Esophagus muscularis mucosa (tissue), 4 donors: ENCODE measurements at places on chromosomes 4 and X. TPM values are rescaled to one million over a fixed set of nuclear protein-coding genes. Genes with fewer than 3 reads are reported as not detected.
A peak's percentile ranks its signal among the peaks of the same experiment; 100 is the strongest.

GRCh38 chr4:38943343-38943742 is 75.7 kb downstream of the FAM114A1 start:
- H3K27ac ChIP-seq: peak overlapping the region; percentile 87
- peaks cover 33% of the 10 kb centered on the region for H3K36me3 ChIP-seq
- peak; percentile 93 for DNase-seq
- H3K27me3 ChIP-seq: no peaks in the 10 kb centered on the region
- peaks cover 5% of the 10 kb centered on the region for H3K4me1 ChIP-seq

GRCh38 chrX:108216919-108217571 is 125.5 kb downstream of the ATG4A start:
- H3K4me3 ChIP-seq: no peak overlapping the region
- peak overlapping the region; percentile 61 for H3K27ac ChIP-seq
- H3K36me3 ChIP-seq: no peaks in the 10 kb centered on the region
- DNase-seq: no peak
- H3K27me3 ChIP-seq: no peaks in the 10 kb centered on the region

DNA sequence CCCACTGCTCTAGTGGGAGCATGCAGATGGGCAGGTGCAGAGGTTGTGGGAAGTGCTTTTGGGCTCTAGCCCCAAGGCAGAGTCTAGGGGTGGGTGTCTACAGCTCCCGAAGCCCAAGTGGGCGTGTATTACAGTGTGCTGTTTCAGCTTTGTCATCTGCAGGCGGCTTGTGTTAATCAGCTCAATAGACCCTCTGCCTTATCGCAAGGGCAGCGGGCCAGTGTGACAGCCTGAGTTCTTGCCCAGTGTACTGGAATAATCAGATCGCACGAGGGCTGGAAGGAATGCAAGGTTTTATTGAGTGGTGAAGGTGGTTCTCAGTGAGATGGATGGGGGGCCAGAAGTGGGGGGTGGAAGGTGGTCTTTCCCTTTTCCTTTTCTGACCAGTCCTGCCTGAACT is 529.4 kb upstream of the AMOT start:
- no peaks in the 10 kb centered on the region for H3K27me3 ChIP-seq
- H3K36me3 ChIP-seq: no peaks in the 10 kb centered on the region
- no peaks in the 10 kb centered on the region for H3K4me1 ChIP-seq
- H3K27ac ChIP-seq: no peak overlapping the region

GRCh38 chrX:107659768-107660167 is 31.5 kb downstream of the PRPS1 start:
- H3K27ac ChIP-seq: no peak overlapping the region
- DNase-seq: no peak
- H3K36me3 ChIP-seq: peaks cover 3% of the 10 kb centered on the region
- H3K4me3 ChIP-seq: no peak overlapping the region
- peaks cover 7% of the 10 kb centered on the region for H3K4me1 ChIP-seq

DNA sequence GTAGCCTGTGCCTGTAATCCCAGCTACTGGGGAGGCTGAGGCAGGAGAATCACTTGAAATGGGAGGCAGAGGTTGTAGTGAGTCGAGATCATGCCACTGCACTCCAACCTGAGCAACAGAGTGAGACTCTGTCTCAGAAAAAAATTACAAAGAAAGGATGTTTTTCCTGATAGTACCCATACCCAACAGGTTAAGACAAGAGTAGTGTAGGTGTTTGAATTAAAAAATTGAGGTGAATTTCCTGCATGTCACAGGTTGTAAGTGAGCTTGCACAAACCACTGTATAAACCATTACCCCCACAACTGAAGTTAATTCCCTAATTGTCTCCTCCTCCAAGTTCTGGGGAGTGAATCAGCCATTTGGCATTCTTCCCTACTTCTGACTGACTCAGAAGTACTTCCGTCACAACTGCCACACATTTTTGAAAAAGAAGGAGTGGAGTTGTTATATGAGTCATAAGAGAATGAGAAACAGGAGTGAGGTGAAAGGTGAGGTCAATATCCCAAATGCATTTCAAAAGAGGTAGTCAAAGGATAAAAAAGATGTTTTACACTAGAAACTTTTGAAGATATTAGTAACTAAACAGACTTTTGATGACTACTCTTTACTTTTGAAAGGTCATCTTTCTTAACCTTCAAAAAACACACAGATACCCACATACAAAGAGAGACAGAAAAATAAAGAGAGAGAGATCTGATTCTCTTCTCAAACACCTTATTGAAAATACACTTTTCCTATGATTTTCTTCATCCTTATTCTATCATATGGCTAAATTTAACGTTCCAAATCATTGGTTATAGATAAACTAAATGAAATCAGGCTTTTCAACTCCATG is 134.5 kb downstream of the BTC start:
- no peak for DNase-seq
- no peaks in the 10 kb centered on the region for H3K36me3 ChIP-seq
- H3K27me3 ChIP-seq: no peaks in the 10 kb centered on the region
- no peaks in the 10 kb centered on the region for H3K4me1 ChIP-seq
- no peak overlapping the region for H3K4me3 ChIP-seq

DNA sequence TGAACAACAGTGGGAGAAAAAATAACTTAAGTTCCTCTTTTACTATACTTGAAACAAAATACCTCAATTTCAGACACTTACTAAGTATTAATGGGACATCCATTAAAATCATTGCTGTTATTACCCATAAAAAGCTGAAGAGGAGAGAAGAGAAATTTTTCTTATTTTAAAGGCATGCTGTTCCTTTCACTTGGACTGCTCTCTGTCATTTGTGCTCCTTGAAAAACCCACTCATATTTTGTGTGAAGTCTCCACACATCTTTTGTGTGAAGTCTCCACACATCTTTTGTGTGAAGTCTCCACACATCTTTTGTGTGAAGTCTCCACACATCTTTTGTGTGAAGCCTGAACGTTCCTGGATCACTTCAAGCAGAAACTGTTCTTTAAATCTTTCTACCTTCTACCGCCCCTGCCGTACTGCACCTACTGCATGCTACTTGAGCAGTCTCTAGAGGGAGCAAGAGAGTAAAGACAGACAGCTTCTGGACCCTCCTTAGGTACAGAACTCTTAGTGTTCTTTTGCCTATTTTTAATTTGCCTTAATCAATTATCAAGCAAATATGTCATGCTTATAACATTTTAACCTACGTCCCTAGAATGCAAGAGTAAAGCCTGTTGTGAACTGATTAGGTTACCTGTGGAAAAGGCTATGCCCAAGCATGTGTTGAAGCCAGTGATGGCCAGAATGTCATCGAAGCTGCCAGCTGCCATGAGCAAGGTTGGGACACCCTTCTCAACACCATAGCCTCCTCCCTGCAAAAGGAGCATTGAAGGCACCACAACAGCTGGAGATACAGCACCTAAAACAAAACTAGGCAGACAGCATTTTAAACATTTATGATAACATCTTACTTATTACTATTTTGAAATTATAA is 27.1 kb upstream of the SLC9B1 start:
- peaks cover 21% of the 10 kb centered on the region for H3K36me3 ChIP-seq
- no peaks in the 10 kb centered on the region for H3K4me1 ChIP-seq
- no peak overlapping the region for H3K27ac ChIP-seq

DNA sequence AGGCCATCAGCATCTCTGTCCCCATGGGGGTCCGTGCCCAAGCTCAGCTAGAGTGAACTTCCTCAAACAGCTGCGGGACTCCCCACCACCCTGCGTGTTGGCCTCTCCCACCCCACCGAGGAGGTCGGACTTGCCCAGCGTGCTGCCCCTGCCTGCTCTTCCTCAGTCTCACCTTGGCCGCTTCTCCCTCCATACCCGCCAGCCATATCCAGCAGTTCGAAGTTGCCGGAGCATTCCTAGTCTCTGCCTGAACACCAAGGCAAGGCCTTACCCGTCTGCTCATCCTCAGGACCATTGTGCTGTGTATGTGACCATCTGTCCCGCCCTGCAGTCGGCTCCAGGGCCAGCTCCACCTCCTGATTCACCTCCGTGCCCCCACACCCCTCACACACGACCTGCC is 84.5 kb downstream of the WFS1 start:
- H3K27ac ChIP-seq: no peak overlapping the region
- no peak overlapping the region for H3K4me3 ChIP-seq
- no peaks in the 10 kb centered on the region for H3K4me1 ChIP-seq
- H3K36me3 ChIP-seq: no peaks in the 10 kb centered on the region
- no peak for DNase-seq

DNA sequence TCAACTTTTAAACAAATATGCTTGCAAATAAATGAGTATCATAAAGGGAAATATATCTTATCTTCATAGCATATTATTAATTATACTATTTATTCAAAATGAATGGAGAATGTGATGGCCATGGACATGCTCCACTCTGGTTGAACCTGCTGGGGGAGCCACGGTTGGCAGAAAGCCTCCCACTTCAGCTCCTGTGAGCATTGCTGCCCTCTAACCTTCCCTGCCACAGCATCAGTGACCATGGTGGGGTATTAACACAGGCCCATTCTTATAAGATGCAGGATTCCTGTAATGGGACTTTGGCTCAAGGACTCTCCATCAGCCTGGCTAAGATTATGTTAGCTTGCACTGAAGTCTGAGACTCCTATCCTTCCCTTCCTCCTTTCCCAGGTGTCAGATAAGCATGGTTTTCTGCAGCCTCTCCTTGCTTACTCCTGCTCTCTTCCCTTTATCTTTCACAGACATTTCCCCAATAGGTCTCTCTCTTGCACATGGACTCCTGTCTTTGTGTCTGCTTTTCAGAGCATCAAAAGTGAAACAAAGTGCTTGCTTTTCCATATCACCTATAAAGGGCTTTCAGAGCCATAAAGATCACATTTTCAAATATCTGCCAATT is 4.9 kb upstream of the ABRAXAS1 start:
- H3K4me3 ChIP-seq: no peak overlapping the region
- no peak for DNase-seq
- no peak overlapping the region for H3K27ac ChIP-seq
- no peaks in the 10 kb centered on the region for H3K36me3 ChIP-seq
- H3K4me1 ChIP-seq: peaks cover 7% of the 10 kb centered on the region
- H3K27me3 ChIP-seq: no peaks in the 10 kb centered on the region

DNA sequence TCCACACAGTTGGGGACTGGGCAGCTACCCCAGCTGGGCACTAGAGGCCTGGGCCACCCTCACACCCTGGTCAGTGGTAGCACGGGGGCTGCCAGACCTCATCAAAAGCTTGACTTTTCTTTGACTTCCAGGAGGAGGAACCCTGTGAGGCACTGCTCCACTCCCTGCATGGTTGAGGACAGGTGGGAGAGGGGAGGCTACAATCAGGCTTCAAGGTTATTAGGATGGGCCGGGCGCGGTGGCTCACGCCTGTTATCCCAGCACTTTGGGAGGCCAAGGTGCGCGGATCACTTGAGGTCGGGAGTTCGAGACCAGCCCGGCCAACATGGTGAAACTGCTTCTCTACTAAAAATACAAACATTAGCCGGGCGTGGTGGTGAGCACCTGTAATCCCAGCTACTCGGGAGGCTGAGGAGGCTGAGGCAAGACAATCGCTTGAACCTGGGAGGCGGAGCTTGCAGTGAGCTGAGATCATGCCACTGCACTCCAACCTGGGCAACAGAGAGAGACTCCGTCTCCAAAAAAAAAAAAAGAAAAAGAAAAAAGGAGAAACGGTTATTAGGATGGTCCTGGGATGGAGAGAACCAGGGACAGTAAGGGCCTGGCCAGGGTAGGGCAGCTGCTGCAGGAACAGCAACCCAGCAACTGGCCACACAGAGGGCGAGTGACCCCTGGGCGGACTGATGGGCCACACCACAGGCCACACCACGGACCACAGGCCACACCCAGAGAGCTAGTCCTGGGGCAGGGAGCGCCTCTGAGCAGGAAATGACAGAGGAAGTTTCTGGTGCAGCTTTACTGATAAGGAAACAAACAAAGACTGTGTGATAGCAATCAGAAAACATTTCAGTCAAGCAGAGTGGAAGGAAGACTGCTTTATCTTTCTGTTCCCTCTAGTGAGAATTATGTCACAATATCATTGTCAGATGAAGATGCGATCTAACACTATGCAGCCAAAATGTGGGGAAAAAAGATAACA is 20.5 kb upstream of the OPN1LW start:
- no peaks in the 10 kb centered on the region for H3K4me1 ChIP-seq
- no peaks in the 10 kb centered on the region for H3K36me3 ChIP-seq
- H3K27ac ChIP-seq: no peak overlapping the region

DNA sequence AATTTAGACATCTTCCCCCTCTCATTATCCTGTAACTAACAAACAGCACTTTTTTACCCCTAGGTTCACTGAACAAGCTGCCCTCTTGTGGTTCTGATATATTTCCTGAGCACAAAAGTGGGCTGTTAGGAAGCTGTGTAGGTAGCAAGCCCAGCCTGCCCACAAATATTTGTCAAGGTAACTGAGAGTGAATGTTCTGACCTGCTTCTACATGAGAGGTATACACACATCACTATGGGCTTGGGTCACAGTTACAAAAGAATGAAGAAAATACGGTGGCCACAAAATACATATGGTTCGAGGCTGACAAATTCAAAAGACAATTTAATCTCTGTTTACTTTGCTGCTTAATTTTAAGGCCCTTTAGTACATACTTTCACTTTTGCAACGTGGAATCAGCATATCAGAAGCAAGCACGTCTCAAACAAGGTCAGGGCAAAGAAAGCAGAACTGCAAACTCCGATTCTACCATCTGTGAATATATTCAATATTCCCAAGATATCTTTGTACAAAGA is 78.7 kb downstream of the RBM47 start:
- H3K36me3 ChIP-seq: no peaks in the 10 kb centered on the region
- H3K27me3 ChIP-seq: no peaks in the 10 kb centered on the region
- no peak for DNase-seq
- H3K4me1 ChIP-seq: no peaks in the 10 kb centered on the region

DNA sequence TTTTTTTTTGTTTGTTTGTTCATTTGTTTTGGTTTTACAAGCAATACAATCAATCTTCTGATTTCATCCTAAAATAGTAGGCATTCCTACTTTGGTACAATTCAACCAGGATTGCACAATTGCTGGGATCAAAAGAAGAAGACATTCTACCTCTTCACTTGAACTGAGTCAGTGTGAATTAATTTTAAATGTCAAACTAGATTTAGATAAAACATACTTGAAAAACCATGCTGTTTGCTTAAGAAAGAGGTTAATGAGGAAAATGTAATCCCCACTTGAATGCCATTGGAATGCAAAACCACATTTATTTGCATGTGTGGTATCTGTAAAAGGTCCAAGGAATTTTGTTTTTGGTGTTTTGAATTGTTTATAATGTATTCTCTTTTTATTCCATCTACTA is 40.5 kb downstream of the HAND2 start:
- H3K27me3 ChIP-seq: no peaks in the 10 kb centered on the region
- H3K4me1 ChIP-seq: peaks cover 72% of the 10 kb centered on the region
- peak overlapping the region; percentile 65 for H3K27ac ChIP-seq

DNA sequence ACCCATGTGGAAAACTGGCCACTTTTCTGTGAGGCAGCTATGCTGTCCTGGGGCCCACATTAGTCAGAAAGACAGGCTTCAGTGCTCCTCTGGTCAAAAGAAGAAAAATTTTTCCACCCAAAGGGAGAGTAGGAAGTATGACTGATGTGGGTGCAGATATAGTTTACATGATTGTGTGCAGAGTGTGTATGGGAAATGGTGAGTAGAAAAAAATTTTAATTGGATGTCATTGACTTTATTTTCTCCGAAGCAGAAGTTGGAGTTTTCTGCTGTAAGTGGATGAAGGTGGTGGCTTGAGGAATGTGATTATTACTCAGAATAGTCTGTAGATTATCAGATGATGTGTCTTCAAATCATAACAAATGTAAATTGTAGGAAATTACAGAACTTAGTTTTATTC is 241.5 kb upstream of the IGFBP7 start:
- H3K27ac ChIP-seq: no peak overlapping the region
- H3K4me3 ChIP-seq: no peak overlapping the region
- DNase-seq: no peak

Gene CLCN4
- total RNA-seq: 1.6 TPM

Gene C4orf36
- total RNA-seq: not detected

Gene TMEM154
- total RNA-seq: 2.9 TPM

Gene ACOT9
- total RNA-seq: 50.7 TPM

Gene MAGEA6
- not detected for total RNA-seq

Gene NXF3
- not detected for total RNA-seq

Gene CHRDL1
- 202 TPM for total RNA-seq

Gene RRAGB
- total RNA-seq: 19.1 TPM
